ENCODE measurements at places on chromosomes 1 and 21. TPM values are rescaled to one million over a fixed set of nuclear protein-coding genes. Genes with fewer than 3 reads are reported as not detected.

- no peak for DNase-seq
These were observed 148.9 kb upstream of the CTTNBP2NL start for GRCh38 chr1:112247036-112247597.

DNA sequence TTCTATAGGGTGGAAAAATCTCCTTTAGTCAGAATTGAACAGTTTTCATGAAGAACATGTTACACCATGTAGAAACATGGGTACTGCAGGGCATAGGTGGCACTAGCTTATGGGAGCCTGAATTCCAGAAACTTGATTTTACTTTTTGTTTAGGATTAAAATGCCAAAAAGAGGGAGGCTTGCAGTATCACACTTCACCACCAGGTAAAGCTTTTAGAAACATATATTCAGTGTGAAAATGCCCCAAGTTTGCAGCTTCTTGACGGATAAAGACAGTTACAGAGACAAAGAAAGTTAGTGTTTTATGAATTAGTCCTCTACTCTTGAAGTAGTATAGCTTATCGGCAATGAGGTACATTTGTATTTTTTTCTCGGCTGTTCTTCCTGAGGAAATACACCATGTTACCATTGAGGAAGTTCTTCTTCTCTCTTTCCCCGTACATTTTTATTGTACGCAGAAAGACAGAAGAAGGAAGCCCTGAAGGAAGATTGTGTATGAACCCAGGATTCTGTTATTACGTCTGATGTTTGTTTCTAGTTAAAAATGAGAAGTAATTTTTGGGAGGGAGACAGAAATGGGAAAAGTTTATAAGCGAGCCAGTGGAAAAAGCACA, 66.1 kb downstream of the PBX1 start:
- DNase-seq = no peak

- DNase-seq = no peak
These were observed 6.8 kb upstream of the EFHD2 start for GRCh38 chr1:15402809-15403450.

DNA sequence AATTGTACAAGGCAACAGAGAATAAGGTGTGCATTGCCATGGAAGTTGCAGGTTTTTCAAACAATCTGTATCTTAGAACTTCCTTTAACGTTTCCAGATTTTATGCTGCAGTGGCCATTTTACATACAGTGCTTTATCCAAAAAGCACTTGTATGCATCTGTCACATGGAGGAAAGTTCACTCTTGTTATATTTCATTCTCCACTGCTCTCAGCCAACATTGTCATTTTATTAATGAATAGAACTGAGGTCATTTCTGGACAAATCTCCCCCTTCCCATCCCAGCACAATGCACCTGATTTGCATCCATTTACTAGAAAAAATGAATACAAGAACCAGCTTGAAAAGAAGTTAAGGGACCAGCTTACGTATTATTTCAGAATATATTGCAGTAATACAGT, 342.0 kb downstream of the USP25 start:
- DNase-seq = no peak

DNA sequence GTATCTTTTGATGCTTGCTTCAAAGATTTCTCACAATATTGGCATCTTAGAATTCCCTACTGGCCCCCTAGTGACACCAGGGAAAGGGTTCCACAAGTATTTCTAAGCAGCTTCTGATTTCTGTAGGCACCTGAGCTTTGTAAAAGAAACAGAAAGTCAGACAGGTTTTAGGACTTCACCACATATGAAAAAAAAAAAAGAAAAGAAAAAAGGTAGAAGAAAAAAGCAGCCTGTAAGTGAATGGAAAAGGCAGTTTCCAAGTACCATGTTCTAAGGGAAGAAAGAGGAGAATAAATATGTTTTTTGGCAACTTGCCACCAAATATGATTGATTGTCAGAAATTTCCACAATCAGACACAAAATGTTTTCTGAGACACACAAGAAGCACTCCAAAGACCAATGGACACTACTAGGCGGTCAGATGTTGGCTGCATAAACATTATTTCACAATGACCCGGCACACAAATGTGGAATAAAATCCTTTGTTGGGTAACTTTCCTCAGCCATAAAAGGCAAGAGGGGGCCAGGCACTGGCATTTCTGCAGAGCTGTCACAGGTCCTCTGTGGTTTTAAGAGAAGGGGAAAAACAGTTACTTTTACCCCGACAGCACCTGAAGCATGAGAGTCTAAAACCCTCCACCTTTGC, 12.7 kb upstream of the CPLANE2 start:
- DNase-seq = no peak

NTNG1 gene
- total RNA-seq = 1.0 TPM

CASQ1 gene
- total RNA-seq = 0.55 TPM

Measured in H9 (cell line).